ENCODE measurements at places on chromosomes 16 and 17.

- no peak for DNase-seq
Observed at GRCh38 chr17:79420318-79421243, 190.3 kb downstream of the RBFOX3 start.

GRCh38 chr17:34527908-34528470 is 51.4 kb upstream of the TMEM132E start:
- no peak for DNase-seq

DNA sequence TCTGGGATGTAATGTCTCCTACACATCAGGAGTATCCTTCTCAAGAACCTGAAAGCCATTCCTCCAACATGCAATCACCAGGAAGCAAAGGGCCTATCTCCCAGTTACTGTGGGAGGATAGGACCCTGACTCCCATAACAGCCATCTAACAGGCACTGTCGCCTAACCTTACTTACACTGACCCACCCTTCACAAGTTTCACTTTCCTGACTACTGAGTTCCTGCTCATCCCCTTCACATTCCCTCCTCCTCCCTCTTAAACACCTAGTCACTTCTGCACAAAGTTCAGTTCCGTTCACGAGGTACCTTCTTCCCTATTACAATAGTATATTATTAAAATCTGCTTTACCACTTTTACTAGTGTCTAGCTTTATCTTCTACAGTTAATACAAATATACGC is 1.3 kb downstream of the C17orf67 start:
- no peak for DNase-seq

DNA sequence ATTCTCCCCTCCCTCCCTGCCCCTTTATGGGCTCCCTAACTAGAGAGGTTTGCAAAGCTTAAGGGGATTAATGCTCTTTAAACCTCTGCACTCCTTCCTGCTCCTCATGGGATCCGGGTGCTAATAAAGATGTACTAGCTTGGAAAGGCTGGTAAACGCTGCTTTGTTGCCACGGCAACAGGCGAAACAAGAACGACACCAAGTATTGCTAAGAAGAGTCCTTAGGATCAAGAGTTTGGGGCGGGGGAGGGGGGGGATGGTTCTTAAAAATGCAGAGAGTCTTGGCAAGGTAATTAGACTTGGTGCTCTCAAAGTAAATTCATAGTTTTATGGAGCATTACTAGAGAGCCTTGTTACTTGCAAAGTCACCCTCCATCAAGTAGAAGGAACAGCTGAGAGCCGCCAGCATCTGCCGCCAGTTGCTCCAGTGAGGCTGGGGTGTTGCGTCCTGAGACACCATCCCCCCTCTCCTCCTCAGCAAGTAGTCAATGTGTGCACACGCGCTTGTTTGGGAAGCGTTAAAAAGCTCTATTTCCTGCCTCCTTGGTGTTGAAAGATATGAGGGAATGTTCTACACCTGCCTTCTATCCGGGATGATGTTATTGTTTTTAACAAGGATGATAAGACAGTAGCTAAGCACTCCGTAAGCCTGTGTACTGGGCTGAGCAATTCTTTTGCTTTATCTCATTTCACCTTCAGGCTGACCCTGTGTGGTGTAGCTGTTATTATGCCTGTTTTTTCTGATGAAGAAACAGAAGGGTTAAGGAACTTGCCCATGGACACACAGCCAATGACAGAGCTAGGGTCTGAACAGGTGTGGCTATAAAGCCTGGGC is 190.9 kb downstream of the CCDC182 start:
- no peak for DNase-seq

GRCh38 chr17:18247613-18248001 is 10.9 kb downstream of the FLII start:
- no peak for DNase-seq

GRCh38 chr17:8693328-8693727 is 51.3 kb downstream of the CCDC42 start:
- no peak for DNase-seq

Measured in stimulated activated effector memory CD8-positive, alpha-beta T cell treated with anti-CD3 and anti-CD28 coated beads, Interleukin-12 subunit alpha, Interleukin-12 subunit beta, amount 100 ng/mL, for 72 hours (primary cell).